ENCODE measurements at places on chromosomes 7 and 10.

- no peak for DNase-seq
These were observed 1066.2 kb downstream of the LRMDA start for GRCh38 chr10:76497666-76498065.

- no peak for DNase-seq
These were observed 24.5 kb downstream of the UNCX start for GRCh38 chr7:1257221-1257620.

GRCh38 chr7:139340808-139341057 is 404 bp upstream of the FMC1 start:
- no peak for DNase-seq

GRCh38 chr7:151851782-151852181 is 25.1 kb downstream of the PRKAG2 start:
- DNase-seq: peak; percentile 50

- DNase-seq: no peak
These were observed 7.0 kb downstream of the AQP1 start for GRCh38 chr7:30918676-30919075.

DNA sequence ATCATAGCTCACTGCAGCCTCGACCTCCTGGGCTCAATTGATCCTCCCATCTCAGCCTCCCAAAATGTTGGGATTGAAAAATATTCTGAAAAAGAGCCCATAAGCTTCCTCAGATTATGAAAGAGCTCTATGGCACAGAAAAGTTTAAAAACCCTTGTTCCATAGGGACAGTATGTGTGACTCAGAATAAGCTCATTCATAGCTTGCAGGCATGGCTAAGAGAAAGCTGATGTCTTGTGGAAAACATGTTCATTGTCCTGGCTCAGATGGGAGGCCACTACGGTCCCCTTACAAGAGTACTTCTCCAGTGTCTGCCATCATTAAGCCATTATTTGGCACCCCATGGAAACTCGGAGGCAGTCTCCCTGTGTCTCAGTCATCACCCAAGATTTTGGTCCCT is 64.0 kb downstream of the CCDC3 start:
- no peak for DNase-seq

- no peak for DNase-seq
These were observed 28.7 kb downstream of the PNPLA8 start for GRCh38 chr7:108497082-108497725.

GRCh38 chr7:98200364-98200763 is 10.9 kb upstream of the BHLHA15 start:
- peak; percentile 17 for DNase-seq

DNA sequence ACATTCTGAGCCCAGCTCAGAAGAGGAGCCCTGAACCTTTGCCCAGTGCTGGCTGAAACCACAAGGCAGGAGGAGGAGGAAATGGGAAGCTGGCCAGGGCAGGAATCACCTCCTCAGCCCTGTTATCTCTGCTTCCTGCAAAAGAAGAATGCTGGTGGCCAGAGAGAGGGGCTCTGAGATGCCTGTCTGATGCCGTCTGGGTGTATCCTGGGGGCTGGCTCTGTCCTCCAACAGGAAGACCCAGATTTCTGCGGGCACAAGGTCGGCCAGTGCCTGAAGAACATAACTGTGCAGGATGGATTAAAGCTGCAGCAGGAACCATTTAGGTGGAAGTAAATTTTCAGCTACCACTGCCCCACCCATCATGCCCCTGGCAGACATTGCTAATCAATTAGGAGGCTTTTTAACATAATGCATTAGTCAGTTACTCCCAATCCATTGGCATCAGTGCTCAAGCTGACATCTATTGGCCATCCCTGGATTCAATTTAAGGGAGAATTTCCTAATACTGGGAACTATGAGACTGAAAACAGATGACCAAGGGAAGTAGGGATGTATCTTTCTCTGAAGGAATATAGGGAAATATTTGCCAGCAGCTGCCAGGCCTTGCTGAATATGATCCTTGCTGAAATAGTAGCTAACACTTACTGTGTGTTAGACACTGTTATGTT is 67.7 kb downstream of the COL13A1 start:
- no peak for DNase-seq
